CD8-positive, alpha-beta memory T cell (primary cell): ENCODE measurements at places on chromosomes 16 and 17. TPM values are rescaled to one million over a fixed set of nuclear protein-coding genes. Genes with fewer than 3 reads are reported as not detected.

GRCh38 chr16:25691519-25692091, at the start of gene HS3ST4:
Gene HS3ST4 (plus strand): TSS chr16:25691959.
- H3K36me3 ChIP-seq = no peaks in the 10 kb centered on the region
- no peak within 1 kb of the TSS for H3K4me3 ChIP-seq
- H3K4me1 ChIP-seq = no peaks in the 10 kb centered on the region
- no peak for DNase-seq
- no peaks in the 10 kb centered on the region for H3K27me3 ChIP-seq
- H3K27ac ChIP-seq = no peak within 1 kb of the TSS

Gene MMP2
- not detected for total RNA-seq

GRCh38 chr16:2713523-2713922, 6.5 kb downstream of the PRSS27 start:
- H3K4me3 ChIP-seq = no peak overlapping the region
- no peaks in the 10 kb centered on the region for H3K4me1 ChIP-seq
- no peak overlapping the region for H3K27ac ChIP-seq
- DNase-seq = no peak
- no peaks in the 10 kb centered on the region for H3K36me3 ChIP-seq

DNA sequence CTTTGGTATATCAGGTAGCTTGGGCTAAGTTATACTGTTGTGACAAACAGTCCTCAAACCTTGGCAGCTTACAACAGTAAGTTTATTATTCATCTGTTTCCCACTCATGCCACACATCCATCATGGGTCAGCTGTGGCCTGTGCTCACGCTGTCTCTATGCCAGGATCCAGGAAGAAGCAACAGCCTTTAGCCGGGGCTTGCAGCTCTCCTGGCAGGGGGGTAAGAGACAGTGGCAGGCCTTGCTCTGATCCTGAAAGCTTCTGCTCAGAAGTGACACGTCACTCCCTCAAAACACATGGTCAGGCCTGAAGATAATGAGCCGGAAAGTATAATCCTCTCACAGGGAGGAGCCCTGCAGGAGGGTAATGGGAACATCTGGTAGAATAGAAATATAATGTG, 377.6 kb downstream of the CPPED1 start:
- H3K27ac ChIP-seq = no peak overlapping the region
- DNase-seq = no peak
- H3K27me3 ChIP-seq = no peaks in the 10 kb centered on the region

DNA sequence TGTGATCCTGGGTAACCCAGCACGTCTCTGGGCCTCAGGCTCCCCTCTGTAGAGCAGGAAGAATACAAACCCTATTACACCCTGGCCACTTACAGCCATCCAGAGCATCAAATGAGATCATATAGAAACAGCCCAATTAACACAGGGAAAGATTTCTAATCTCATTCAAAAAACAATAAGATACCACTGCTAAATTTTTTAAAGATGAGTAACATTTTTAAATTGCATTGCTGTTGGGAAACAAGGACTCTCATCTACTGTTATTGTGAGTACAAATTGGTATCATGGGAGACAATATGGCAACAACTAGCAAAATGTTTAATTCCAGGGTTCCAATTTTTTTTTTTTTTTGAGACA, 41.1 kb downstream of the SRL start:
- peaks cover 4% of the 10 kb centered on the region for H3K27me3 ChIP-seq
- H3K4me1 ChIP-seq = peaks cover 5% of the 10 kb centered on the region
- H3K36me3 ChIP-seq = no peaks in the 10 kb centered on the region
- no peak overlapping the region for H3K27ac ChIP-seq
- no peak overlapping the region for H3K4me3 ChIP-seq
- no peak for DNase-seq

DNA sequence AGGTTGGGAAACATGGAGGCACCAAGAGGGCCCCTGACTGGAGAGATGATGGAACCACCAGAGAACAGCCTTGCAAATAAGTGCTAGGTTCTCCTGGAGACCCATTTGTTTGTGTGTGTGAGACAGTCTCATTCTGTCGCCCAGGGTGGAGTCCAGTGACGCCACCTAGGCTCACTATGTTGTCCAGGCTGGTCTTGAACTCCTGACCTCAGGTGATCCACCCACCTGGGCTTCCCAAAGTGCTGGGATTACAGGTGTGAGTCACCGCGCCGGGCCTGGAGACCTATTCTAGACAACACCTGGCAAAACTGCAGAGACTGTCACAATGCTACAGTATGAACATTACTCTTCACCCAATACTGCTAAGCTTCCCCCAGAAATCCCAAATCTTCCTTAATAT, 1.5 kb downstream of the NPLOC4 start:
- no peak for DNase-seq
- peaks cover 20% of the 10 kb centered on the region for H3K4me1 ChIP-seq
- H3K36me3 ChIP-seq = no peaks in the 10 kb centered on the region
- no peak overlapping the region for H3K4me3 ChIP-seq
- no peak overlapping the region for H3K27ac ChIP-seq
- no peaks in the 10 kb centered on the region for H3K27me3 ChIP-seq

- H3K27ac ChIP-seq = peak overlapping the region; percentile 72
- H3K27me3 ChIP-seq = no peaks in the 10 kb centered on the region
- H3K36me3 ChIP-seq = peaks cover 30% of the 10 kb centered on the region
- no peak for DNase-seq
Measured at GRCh38 chr17:64004903-64005733, 7.0 kb downstream of the PRR29 start.

DNA sequence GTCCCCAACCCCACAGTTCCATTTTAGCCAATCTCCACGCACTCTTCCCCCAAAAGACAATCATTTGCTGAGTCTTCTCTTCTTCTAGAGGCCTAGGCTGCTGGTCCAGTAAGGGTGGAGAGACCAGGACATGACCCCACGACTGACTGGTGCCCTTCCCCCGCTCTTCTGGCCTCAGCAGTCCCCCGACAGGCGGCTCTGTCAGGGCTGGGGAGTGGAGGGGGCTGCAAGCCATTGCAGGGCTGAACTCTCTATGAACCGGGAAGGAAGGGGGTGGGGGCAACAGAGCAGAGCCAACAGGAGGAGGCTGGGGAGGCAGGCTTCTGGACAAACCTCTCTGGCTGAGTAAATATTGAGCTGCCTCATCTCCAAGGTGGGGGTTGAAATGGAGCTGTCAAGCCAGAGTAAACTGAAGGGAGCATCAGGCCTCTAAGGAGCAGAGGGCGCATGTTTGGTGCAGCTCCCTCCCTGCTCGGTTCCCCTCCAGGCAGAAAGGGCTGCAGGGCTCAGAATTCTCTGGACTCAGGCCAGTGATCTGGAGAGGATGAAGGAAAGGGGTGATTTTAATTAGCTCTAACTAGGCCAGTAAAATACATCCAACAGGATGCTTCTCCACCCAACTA, 8.7 kb downstream of the HOXB1 start:
- H3K27me3 ChIP-seq = peaks cover 5% of the 10 kb centered on the region
- no peak for DNase-seq
- no peak overlapping the region for H3K4me3 ChIP-seq

DNA sequence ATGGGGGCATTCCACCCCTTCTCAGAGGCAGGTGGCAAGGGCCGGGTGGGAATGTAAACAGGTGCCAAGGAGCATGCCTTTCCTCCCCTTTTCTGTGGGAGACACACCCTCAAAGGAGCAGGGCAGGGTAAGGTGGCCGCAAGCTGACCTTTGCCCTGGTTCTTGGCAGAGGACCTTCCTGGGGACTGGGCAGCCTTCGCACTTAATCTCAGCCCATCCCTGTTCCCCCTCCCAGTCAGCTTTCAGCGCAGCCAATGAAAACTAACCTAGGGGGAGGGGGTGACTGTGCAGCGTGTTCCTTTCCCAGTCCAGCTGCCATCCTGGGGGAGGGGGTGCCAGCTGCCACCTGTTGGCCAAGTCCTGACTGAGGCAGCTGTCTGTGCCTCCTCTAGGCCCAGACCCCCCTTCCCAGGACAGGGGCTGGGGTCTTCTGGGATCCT, 2.8 kb downstream of the TRAF4 start:
- no peaks in the 10 kb centered on the region for H3K36me3 ChIP-seq
- DNase-seq = no peak
- H3K27ac ChIP-seq = peak overlapping the region; percentile 87
- H3K4me3 ChIP-seq = no peak overlapping the region
- no peaks in the 10 kb centered on the region for H3K27me3 ChIP-seq
- peaks cover 36% of the 10 kb centered on the region for H3K4me1 ChIP-seq

DNA sequence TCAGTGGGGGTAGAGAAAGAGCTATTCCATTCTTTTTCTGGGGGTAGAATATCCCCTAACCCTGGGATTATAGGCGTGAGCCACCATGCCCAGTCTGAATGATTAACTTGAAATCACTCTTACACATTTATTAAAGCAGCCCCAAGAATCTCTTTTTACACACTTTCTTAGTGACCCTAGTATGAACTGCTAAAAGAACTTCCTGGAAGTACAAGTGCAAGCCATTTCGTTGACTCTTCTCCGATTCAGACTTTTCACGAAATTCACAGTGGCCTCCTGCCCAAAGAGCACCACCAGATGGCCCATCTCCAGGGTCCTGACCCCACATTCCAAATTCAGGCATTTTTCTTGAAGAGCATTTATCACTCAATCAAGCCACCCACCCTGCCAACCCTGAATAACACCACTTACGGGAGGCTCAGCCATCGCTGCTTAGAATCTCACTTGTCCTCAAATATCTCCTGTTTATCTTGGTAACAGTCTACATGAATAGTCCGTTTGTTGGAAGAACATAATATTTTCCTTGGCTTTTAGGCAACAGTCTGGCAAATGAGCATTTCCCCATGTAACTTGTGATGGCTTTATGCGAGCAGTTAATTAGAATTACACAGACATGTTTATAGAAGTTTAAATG, 28.0 kb downstream of the ZNF423 start:
- no peak for DNase-seq
- H3K4me1 ChIP-seq = no peaks in the 10 kb centered on the region
- H3K27ac ChIP-seq = no peak overlapping the region
- no peaks in the 10 kb centered on the region for H3K36me3 ChIP-seq

Gene TMEM235
- not detected for total RNA-seq

Gene IRX6
- not detected for total RNA-seq

Gene EPX
- not detected for total RNA-seq

- H3K36me3 ChIP-seq = no peaks in the 10 kb centered on the region
- no peak overlapping the region for H3K27ac ChIP-seq
- DNase-seq = no peak
- H3K4me1 ChIP-seq = peaks cover 19% of the 10 kb centered on the region
- no peaks in the 10 kb centered on the region for H3K27me3 ChIP-seq
- no peak overlapping the region for H3K4me3 ChIP-seq
Measured at GRCh38 chr17:59346341-59346740, 14.9 kb downstream of the YPEL2 start.

Gene TNRC6C
- 25.9 TPM for total RNA-seq

- H3K27ac ChIP-seq = no peak overlapping the region
- DNase-seq = no peak
- no peaks in the 10 kb centered on the region for H3K36me3 ChIP-seq
- no peak overlapping the region for H3K4me3 ChIP-seq
Measured at GRCh38 chr17:9647014-9647413, 1.7 kb downstream of the USP43 start.

Gene RAI1
- 20.2 TPM for total RNA-seq

Gene TNK1
- 4.4 TPM for total RNA-seq

- peaks cover 26% of the 10 kb centered on the region for H3K4me1 ChIP-seq
- H3K36me3 ChIP-seq = peaks cover 44% of the 10 kb centered on the region
- DNase-seq = peak; percentile 12
- no peaks in the 10 kb centered on the region for H3K27me3 ChIP-seq
Measured at GRCh38 chr17:49707246-49707607, 537 bp downstream of the SLC35B1 start.

Gene WNT9B
- total RNA-seq = not detected

DNA sequence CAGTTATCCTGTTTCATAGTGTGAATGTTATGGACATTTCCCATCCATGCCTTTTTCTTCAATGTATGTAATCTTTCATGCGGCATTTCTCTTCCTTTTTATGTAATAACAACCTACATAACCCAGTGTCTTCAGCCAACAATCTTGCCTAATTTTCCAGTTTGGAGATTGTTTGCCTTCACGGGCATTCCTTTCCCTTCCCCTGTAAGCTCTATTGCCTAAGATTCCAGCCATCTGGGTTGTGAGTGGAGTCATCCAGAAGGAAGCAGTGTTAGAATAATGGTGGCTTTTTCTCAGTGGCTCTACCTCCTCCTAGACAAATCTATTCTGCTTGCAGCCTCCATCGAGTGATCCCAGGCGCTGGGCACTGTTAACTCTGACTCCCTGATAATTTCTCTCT, 22.3 kb downstream of the SYCE1L start:
- H3K4me1 ChIP-seq = no peaks in the 10 kb centered on the region
- DNase-seq = no peak
- H3K4me3 ChIP-seq = no peak overlapping the region
- H3K36me3 ChIP-seq = no peaks in the 10 kb centered on the region

DNA sequence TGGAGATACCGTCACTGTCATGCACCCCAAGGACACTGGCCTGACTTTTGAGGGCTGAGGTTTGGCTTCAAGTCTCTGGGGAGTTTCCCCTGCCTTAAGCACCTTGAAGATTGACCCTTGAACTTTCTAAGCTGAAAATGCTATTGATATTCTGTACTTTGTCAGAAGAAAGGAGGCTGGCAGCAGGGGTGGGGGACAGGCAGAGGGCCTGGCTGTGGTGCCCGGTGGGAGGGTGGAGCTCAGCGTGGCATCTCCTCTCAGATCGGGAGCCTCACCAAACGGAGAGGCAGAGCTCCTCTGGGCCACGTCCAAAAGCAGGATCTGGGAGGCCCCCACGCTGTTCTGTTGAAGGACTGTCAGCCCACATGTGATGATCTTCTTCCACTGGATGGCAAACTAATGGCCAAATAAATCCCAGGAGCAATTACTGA, 305.2 kb upstream of the IRX3 start:
- H3K27me3 ChIP-seq = no peaks in the 10 kb centered on the region
- DNase-seq = no peak
- H3K4me3 ChIP-seq = no peak overlapping the region
- no peaks in the 10 kb centered on the region for H3K36me3 ChIP-seq
- no peak overlapping the region for H3K27ac ChIP-seq
- H3K4me1 ChIP-seq = no peaks in the 10 kb centered on the region

GRCh38 chr16:67959536-67960329, 8.7 kb downstream of the SLC12A4 start:
- DNase-seq = no peak
- H3K4me3 ChIP-seq = no peak overlapping the region
- no peaks in the 10 kb centered on the region for H3K27me3 ChIP-seq
- H3K36me3 ChIP-seq = peaks cover 11% of the 10 kb centered on the region
- no peaks in the 10 kb centered on the region for H3K4me1 ChIP-seq

GRCh38 chr17:72363089-72363610, 242.3 kb downstream of the SOX9 start:
- no peak overlapping the region for H3K27ac ChIP-seq
- H3K4me1 ChIP-seq = no peaks in the 10 kb centered on the region
- H3K27me3 ChIP-seq = no peaks in the 10 kb centered on the region
- H3K36me3 ChIP-seq = no peaks in the 10 kb centered on the region
- no peak for DNase-seq

GRCh38 chr17:70989280-70989679, 819.9 kb downstream of the KCNJ2 start:
- no peaks in the 10 kb centered on the region for H3K27me3 ChIP-seq
- no peak overlapping the region for H3K27ac ChIP-seq
- no peaks in the 10 kb centered on the region for H3K4me1 ChIP-seq
- DNase-seq = no peak

- H3K4me3 ChIP-seq = no peak overlapping the region
- no peak for DNase-seq
- no peaks in the 10 kb centered on the region for H3K27me3 ChIP-seq
- no peaks in the 10 kb centered on the region for H3K4me1 ChIP-seq
Measured at GRCh38 chr17:1413281-1413791, 13.3 kb upstream of the YWHAE start.

Gene ASIC2
- total RNA-seq = not detected

Gene CHD9NB
- total RNA-seq = 1.0 TPM

- DNase-seq = no peak
- H3K36me3 ChIP-seq = no peaks in the 10 kb centered on the region
- no peak overlapping the region for H3K27ac ChIP-seq
- H3K4me1 ChIP-seq = no peaks in the 10 kb centered on the region
Measured at GRCh38 chr16:48057048-48057447, 98.7 kb downstream of the ABCC12 start.
